ENCODE measurements at places on chromosomes 16 and 17.

DNA sequence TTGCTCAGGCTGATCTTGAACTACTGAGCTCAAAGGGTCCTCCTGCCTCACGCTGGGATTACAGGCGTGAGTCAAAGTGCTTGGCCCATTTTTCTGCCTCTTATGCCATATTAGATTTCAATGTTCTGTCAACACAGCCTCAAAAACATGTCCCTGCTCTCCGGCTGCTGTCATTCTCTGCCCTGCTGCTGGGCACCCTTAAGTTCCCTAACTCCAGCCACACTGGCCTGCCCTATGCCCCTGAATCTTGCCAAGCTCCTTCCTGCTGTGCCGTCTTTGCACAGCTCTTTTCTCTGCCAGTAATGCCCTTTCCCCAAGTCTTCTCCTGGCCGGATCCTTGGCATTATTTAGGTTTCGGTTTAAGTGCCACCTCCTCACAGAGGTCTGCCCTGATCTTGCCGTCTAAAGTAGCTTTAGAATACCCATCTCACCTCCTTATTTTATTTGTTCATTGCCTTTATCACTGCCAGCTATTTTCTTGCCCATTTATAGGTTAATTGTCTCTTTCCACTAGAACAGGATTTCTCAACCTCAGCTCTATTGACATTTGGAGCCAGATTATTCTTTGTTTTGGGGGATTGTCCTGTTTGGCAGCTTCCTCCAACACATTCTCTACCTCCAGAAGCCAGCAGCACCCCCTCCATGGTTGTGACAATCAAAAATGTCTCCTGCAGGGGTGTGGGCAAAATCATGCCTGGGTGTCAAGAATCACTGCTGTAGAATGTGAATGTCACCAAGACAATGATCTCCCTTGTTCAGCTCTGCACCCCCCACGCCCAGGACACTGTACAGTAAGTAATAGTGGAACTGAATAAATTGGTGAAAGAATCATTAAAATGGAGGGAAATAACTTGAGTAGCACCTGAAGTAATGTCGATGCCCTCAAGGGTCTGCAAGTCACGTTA, 168.2 kb downstream of the CYLD start:
- no peak for DNase-seq

DNA sequence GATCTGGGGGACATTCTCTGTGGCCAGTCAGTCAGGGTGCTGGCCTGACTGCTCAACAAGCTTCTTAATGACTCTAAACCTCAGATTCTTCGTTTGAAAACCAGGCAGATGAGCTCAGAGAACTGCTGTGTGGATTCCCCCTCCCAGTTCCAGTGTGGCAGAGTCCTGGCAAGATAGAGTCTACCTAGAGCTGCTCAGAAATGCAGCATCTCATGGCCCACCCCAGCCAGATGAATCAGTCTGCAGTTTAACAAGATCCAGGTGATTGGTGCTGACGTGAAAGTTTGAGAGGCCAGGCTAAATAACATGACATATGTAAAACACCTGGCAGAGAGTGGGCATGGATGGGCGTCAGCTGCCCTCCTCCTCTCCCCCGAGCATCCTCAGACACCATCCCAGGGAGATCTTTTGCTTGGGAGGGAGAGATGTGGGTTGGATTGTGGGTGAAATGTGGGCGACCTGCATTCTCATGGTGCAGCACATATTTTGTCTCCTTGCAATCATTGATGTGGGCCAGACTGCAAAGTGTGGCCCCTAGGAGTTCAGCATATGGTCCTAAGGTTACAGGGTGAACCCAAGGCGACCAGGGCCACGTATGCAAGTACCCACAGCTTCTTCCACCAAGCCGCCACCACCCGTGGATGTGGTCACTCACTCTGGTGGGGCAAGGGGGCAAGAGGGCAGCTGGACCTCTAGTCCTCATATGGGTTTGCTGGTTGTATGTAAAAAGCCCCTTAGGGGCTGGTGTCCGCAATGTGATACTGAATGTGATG, 19.5 kb downstream of the SOCS3 start:
- DNase-seq, result no peak

- no peak for DNase-seq
Observed at GRCh38 chr17:59427996-59428395, 96.5 kb downstream of the YPEL2 start.

GRCh38 chr17:57438066-57438731, 181.9 kb downstream of the MSI2 start:
- no peak for DNase-seq

DNA sequence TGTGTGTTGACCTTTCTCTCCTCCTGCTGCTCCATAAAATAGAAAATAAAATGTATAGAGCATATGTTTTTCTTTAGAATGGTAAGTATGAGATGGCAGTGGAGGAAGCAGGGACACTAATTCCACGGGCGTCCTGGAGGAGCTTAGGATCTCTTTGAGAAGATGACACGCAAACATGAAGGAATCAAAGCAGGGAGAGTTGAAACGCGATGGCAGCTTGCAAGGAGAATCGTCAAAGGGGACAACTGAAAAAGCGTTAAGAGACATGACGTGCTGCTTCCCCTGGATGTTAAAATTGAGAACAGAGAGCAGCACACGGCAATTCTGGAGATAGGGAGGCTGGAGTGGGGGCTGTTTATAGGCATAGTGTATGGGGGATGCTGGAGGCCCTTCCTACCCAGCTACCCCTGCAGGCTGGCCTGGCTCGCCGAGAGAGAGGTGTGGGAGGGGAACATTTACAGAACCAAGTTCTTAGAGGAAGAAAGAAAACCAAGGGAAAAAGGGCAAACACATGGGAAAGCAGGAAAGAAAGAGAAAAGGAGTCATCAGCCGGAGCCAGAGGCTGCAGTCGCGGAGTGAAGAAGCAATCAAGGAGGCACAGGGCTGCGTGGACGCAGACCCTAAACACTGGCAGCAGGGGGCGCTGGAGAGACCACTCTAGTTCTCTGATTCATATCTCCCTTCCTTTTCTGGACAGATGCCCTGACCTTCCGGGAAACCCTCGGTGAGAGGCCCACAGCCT, 55.8 kb downstream of the MYH13 start:
- DNase-seq, result peak; percentile 79

DNA sequence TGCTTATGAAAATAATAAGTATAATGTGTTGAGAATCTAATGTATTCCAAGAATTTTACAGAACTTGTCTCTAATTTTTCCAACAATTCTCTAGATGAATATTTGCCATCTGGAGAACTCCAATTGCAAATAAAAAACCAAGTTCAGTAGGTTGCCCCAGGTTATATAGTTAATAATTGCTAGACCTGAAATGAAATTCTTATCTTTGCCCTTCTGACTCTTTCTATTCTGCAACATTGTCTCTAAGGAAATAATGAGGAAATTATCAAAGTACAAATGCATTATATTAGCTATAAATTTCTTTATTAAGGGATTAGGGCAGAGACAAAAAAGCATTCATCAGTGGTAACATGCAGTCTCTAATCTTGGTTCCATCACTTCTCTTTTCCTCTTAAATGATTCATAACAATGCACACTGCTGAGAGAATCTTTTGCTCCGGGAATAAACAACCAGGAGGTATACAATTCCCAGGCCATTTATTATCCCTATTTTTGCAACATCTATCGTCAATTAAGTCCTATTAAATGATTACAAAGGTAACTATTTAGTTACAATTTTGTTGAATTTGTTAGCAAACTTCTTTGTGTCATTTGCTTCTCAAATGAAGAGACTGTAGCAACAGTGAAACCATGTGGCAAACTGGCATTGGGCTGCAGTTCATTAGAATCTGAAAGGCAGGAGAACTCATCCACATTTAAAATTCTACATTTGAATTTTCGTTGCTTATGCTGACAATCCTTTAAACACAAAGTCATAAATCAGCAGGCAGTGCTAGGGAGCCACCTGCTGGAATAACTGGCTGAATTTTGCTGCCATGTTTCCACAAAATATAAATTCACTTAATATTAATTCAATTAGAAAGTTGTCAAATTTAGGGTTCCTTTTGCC, 349.6 kb downstream of the KIF2B start:
- DNase-seq, result no peak

GRCh38 chr16:69839240-69839688, 77.1 kb downstream of the WWP2 start:
- DNase-seq, result no peak

- no peak for DNase-seq
Observed at GRCh38 chr17:66548659-66549310, 246.4 kb downstream of the PRKCA start.

DNA sequence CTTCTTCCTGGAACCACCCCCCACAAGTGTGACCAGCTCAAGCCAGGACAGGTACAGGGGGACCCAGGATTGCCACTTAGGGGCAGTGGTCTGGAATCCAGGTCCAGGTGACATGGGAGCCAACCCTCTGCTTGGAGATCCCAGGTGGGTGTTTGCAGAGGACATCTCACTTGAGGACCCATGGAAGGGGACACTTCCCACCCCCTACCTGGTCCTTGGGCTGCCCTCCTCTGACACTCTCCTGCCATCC, 145.5 kb downstream of the SEC14L1 start:
- no peak for DNase-seq

- DNase-seq, result no peak
Observed at GRCh38 chr16:25372716-25373115, 115.1 kb upstream of the ZKSCAN2 start.

DNA sequence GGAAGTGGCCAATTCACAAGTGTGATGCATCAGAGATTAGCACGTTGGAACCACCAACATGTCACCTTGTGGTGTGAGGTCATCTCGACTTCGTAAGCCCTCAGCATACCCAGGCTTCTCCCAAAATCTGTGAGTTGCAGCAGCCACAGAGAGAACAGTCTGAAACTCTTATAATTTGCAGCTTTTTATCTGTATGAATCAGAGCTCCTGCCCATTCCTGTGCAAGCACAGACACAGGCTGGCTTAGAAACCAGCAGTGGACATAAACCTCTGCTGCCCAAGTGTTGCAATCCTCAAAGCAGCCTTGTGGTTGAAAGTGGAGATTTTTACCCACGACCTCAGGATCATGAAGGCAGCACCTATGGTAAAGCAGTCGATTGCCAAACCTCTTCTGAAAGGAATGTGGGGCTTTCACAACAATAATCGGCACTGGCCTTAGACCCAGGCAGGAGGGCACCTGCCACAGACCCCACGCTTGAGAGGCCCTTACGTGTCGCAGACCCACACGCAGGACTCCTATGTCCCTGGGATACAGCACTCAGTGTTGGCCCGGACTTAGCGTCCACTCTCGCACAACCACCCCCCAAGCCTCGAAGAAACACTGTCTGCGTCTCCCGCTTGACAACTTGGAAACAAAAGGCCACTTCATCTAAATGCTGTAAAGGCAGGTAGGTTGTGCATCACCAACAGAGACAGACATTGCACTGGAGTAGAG, 24.5 kb upstream of the OSGIN1 start:
- no peak for DNase-seq

DNA sequence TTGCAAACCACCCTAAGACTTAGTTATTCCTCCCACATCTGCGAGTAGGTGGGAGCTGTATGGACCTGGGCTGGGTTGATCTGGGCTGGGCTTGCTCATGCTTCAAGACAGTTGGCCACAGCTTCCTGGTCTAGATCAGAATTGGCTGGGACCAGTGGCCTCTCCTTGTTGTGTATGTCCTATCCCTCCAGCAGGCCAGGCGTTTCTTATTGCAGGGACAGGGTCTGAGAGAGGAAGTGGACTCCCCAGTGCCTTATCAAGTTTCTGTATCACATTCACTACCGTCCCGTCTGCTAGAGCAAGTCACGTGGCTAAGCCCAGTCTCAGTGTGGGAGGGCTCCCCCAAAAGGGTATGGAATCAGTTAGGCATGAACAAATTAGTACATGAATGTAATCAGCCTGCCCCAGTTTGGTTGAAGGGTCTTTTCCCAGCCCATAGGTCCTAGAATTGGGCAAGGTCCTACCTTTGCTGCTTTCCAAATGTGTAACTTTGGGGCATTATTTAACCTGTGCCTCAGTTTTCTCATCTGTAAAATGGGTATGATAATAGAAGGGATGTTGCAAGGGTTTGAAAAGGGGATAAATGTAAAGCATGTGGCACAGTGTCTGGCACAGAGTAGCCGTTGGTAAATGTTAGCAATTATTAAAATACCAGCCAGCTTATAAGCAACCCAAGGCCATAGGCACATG, 36.0 kb downstream of the NKD1 start:
- no peak for DNase-seq

DNA sequence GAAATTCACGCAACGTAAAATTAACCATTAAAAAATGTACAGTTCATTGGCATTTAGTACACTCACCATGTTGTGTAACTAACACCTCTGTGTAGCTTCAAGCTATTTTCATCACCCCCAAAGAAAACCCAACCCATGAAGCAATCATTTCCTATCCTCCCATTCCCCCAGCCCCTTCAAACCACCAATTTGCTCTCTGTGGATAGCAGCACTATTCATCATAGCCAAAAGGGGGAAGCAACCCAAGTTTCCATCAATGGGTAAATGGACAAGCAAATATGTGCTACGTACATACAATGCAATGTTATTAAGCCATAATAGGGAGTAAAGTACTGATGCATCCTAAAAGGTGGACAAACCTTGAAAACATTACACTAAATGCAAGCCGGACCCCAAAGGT, 10.9 kb upstream of the KRT222 start:
- DNase-seq, result no peak

DNA sequence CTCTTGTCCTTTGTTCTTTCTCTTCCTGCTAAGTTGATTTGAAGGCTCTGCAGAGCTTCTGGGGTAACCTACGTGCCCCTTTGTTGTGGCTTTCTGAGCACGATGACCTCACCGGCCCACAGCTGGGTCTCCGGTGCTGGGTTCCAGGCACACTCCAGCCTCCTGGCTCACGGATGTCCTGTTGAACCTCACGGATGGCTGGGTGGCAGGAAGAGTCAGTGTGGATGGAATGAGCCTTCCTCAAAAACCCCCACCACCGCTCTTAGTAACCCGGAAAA, 116.0 kb downstream of the SOCS1 start:
- no peak for DNase-seq

GRCh38 chr16:2422123-2422867, 7.0 kb upstream of the CCNF start:
- no peak for DNase-seq

GRCh38 chr17:53100126-53100525, 722.6 kb upstream of the KIF2B start:
- DNase-seq, result no peak

- peak; percentile 82 for DNase-seq
Observed at GRCh38 chr17:38559051-38559879, 46.5 kb downstream of the SRCIN1 start.

GRCh38 chr16:48385253-48386150, at the start of gene SIAH1:
Gene SIAH1 (minus strand): TSS chr16:48385413. CDS start chr16:48362428, 22,985 bp downstream.
- peak; percentile 91 for DNase-seq

DNA sequence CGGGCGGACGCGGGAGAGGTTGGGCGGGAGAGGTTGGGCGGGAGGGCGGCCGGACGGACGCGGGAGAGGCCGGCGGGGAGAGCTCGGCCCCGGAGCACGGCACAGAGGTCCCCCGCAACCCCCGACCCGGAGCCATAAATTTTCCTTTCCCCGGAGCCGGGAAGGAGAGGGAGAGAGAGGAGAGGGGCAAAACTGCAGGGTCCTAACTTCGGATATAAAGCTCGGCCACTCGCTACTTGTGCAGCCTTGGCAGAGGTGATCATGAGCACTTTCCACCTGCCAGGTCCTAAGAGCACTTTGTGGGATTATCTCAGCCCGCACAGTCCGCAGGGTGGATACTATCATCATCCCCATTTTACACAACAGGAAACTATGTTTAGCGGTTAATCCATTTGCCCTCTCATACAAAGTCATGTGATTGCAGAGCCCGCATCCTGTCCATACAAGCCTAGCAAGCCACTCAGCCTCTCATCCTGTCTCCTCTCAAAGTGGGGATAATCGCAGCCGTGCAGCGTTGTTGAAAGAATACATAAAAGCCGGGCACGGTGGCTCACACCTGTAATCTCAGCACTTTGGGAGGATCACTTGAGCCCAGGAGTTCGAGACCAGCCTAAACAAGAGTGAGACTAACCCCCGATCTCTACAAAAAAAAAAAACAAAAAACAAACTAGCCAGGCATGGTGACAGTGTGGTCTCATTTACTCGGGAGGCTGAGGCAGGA, 780 bp upstream of the DCAKD start:
- peak; percentile 39 for DNase-seq

Measured in tibial artery (tissue), 4 donors.